ENCODE measurements at places on chromosomes 13 and 19.
A peak's percentile ranks its signal among the peaks of the same experiment; 100 is the strongest.

DNA sequence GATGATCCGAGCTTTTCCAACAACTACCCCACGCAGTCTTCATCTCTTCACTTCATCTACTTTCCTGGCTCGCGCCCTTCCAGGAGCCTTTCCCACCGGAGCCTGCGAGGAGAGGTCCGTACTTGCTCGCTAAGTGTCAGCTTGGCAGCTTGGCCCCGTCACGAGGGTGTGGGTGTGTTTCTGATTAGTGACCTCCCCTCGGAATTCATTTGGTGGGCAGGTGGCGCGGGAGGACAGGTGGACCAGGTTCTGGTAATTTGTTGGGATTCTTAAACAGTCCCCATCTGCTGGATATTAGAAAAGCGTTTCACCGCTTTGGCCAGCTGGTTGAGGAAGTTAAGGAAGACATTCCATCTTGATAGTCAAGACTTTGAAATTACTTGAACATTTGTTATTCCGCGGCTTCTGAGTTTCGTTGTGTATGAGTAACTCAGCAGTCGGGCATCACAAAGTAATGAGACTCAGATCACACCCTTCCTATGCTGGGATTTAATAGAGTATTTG, 515 bp downstream of the UFM1 start:
- peak; percentile 58 for DNase-seq

- DNase-seq = peak; percentile 77
Measured at GRCh38 chr19:38095411-38096308, 128.4 kb downstream of the DPF1 start.

- no peak for DNase-seq
Measured at GRCh38 chr13:35549481-35549880, 73.0 kb upstream of the MAB21L1 start.

GRCh38 chr19:45151320-45151719, 9.5 kb downstream of the NKPD1 start:
- no peak for DNase-seq

DNA sequence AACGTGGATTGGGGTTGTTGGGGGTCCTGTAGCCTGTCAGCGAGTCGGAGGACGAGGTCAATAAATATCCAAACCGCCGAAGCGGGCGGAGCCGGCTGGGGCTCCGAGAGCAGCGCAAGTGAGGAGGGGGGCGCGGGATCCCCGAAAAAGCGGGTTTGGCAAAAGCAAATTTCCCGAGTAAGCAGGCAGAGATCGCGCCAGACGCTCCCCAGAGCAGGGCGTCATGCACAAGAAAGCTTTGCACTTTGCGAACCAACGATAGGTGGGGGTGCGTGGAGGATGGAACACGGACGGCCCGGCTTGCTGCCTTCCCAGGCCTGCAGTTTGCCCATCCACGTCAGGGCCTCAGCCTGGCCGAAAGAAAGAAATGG, 754 bp upstream of the SIX5 start:
- DNase-seq = peak; percentile 18

- no peak for DNase-seq
Measured at GRCh38 chr13:97570442-97570841, 136.5 kb downstream of the RAP2A start.

DNA sequence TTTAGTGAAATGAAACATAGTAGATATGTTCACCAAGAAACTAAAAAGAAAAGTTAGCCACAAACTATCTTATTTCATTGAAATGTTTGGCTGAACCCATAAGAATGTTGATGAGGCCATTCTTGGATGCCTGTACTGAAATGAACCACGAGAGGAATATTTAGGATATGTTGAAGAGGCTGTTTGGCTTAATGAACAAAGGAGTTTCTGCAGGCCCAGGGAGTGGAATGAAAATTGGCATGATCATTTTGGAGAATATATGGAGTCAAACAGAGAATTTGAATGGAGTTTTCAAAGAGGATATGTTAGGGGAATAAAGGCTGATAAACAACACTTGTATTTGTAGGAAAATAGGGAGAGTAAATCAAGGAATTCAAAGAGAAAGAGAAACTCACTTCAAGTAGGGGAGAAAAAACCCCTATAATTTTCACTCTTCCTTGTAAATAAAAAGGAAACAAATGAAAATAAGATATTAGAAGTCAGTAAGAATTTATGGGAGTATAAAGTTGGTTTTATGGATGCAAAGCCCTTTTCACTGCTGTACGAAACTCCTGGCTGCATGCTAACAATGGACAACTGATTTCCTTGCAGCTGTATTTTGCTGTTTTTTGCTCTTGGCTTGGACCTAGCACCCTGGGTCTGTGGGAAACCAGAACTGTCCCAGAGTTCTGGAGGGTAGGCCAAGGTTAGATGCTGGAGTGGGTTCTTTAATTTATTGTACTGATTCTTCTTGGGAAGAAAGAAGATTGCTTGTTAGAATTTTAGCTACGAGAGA, 36.5 kb downstream of the KL start:
- no peak for DNase-seq

DNA sequence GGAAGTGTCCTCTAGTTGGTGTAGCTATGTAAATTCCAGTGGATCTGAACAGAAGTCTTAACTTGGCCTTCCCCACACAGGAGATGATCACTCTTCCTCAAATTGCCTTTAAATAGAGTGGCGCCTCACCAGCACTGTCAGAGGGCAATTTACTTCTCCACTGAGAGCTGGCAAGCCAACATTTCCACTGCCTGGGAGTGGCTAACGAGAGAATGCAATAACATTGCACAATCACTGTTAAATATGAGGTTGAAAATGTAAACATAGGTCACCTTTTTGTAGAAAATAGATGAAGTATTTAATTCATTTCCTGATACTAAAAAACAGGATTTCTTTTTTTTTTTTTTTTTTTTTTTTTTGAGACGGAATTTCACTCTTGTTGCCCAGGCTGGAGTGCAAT, 55.4 kb upstream of the UBL3 start:
- DNase-seq = no peak

DNA sequence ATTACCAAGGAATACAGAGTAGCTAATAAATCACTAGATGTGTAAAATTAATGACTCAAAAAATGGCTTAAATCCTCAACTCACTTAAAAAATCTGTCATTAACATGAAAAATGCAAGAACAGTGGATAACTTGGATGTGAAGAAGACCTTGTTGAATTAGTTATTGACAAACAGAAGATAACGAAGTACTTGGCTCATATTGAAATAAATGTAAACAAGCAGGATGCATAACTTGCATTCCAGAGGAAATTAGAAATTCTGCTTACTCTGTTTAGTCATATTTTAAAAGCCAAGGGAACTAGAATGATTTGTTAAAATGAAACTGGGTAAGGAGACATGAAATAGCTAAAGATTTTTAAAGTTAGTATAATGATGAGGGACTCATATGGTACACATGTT, 1812.2 kb downstream of the PCDH9 start:
- DNase-seq = no peak

DNA sequence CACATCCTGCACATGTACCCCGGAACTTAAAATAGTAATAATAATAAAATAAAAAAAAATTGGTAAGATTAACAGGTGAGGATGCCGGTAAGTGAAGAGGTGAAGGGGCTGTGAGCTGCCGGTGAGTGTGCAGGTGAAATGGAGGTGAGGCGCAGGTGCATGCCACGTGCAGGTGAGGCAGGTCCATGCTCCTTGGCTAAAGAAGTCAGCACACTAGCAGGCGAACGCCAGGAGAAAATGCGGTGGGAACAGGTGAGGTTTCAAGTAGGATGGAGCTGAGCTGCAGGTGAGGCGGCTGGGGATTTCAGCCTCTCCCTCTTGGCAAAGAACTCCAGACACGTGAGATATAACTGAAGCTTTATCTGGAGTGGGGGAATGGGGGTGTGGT, 7.5 kb upstream of the TNFSF14 start:
- no peak for DNase-seq

DNA sequence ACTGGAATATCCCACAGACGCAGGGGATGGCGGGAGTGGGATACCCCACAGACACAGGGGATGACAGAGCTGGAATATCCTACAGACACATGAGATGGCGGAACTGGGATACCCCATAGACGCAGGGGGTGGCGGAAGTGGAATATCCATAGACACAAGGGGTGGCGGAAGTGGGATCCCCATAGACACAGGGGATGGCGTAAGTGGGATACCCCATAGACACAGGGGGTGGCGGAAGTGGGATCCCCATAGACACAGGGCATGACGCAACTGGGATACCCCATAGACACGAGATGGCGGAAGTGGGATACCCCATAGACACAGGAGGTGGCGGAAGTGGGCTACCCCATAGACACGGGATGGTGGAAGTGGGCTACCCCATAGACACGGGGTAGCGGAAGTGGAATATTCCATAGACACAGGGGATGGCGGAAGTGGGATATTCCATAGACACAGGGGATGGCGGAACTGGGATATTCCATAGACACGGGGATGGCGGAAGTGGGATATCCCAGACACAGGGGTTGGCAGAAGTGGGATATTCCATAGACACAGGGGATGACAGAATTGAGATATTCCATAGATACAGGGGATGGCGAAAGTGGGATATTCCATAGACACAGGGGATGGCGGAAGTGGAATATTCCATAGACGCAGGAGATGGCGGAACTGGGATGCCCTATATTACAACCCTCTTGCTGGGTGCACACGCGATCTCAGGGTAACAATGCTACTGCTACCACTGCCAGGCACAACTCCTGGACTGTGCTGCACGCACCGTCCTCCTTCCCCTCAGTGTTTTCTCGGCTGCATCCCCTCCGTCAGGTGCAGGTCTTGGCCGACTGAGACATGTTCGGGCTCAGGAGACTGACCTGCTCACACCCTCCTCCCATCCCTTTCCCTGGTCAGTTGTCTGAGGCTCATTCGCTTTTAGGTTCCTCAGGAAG, 28.1 kb downstream of the ZNF787 start:
- DNase-seq = no peak

DNA sequence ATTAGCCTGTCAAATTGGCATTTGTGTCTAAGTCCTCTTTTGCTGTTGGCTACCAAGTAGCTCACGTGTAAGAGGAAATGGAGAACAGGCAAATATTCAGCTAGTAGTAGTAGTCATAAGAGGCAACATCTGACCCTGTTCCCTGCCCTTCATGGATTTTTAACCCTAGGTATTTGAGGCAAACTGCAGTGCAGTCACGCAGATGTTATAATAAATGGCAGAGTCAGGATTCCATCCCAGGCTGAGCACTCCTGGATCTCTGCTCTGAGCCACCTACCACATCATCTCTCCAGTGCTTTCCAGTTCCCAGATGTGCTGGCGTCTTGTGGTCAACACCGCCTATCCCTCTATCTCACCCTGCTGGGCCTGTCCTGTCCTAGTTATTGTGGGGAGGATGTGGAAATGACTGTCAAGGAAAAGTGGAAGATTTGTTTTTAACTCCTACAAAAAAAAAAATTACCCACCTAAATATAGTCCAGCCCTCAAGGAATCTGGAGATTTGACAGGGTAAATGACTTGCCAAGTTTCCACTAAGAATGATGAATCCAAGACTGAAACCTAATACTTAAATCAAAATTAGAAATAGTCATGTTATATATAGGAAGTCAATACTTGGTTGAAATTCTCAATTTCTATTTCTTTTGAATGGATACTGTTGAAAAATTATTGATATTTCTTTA, 322.9 kb downstream of the GPC6 start:
- DNase-seq = no peak

DNA sequence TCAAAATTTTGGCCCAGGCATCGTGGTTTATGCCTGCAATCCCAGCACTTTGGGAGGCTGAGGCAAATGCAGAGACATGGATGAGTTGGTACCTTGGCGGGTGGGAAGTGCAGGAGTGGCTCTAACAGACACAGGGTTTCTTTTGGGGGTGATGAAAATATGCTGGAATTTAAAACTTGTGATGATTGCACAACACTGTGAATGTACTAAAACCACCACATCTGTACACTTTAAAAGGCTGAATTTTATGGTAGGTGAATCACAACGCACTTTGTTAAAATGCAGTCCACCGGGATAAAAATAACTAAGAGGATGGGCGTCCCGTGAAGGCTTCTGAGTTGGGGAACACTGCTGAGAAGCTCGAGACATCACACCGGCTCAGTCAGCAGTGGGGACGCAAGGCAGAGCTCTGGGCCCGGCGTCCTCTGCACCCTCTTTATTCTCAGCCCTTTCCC, 47.1 kb downstream of the MLLT1 start:
- DNase-seq = peak; percentile 44

GRCh38 chr19:32181216-32181920, 164.0 kb upstream of the ZNF507 start:
- DNase-seq = no peak

- no peak for DNase-seq
Measured at GRCh38 chr19:6068711-6069110, 41.6 kb downstream of the RFX2 start.

GRCh38 chr19:3627351-3627723, 747 bp upstream of the CACTIN start:
- DNase-seq = no peak

GRCh38 chr13:42883771-42884467, 102.5 kb downstream of the FAM216B start:
- no peak for DNase-seq

DNA sequence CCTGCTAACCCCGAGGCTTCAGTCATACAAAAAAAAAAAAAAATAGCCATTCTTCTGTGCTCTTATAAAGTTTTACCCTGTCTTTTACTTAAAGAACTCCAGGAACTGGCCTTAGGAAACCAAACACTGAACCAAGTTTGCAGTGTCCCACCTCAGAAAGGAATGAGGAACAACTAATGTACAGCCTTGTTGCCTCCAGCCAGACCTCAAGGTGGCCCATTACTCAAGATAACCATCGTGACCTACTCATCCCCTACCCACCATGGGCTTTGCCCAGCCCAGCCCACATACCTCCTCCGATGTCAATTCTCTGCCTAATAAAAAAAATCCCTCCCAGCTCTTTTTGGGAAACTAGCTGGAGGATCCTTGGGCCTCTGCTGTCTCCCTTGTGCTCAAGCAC, 133.2 kb downstream of the STARD13 start:
- DNase-seq = no peak

GRCh38 chr19:23784274-23784673, 25.6 kb upstream of the ZNF681 start:
- DNase-seq = no peak

- DNase-seq = no peak
Measured at GRCh38 chr13:103030776-103031175, 35.4 kb downstream of the SLC10A2 start.

- DNase-seq = no peak
Measured at GRCh38 chr13:86909318-86909717, 761.9 kb upstream of the SLITRK5 start.

- DNase-seq = no peak
Measured at GRCh38 chr13:31049833-31050232, 111.9 kb downstream of the HSPH1 start.

- no peak for DNase-seq
Measured at GRCh38 chr13:80462567-80462966, 121.6 kb upstream of the SPRY2 start.

DNA sequence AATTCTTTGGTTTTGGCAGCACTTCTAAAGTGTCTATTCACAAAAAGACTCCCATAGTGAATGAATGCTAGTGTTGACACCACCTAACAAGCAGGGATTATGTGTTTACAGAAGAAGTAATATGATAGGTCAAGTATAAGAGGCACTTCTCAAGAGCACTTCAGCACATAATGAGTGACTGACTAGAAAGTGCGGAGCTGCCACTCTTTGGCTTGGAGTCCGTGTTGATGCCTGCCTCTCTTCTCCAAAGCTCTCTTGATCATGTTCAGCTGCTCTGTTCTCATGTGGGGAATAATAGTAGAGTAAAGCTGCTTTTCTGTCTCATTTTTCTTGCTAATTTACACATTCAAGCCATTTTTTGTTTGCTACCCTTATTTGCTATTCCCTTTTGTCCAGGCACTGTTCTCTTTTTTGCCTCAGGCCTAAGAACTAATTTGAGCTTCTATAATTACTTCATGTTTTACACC, 22.7 kb upstream of the MAB21L1 start:
- no peak for DNase-seq

GRCh38 chr19:30017172-30017571, 75.1 kb downstream of the URI1 start:
- DNase-seq = no peak
